ENCODE measurements at places on chromosomes 6 and 20.

- no peak for DNase-seq
These were observed 40.4 kb upstream of the MCUR1 start for GRCh38 chr6:13854716-13855250.

- no peak for DNase-seq
These were observed 77.3 kb downstream of the LAMA4 start for GRCh38 chr6:112177092-112177491.

GRCh38 chr6:43097502-43097901 is 21.4 kb downstream of the PTK7 start:
- DNase-seq: no peak

DNA sequence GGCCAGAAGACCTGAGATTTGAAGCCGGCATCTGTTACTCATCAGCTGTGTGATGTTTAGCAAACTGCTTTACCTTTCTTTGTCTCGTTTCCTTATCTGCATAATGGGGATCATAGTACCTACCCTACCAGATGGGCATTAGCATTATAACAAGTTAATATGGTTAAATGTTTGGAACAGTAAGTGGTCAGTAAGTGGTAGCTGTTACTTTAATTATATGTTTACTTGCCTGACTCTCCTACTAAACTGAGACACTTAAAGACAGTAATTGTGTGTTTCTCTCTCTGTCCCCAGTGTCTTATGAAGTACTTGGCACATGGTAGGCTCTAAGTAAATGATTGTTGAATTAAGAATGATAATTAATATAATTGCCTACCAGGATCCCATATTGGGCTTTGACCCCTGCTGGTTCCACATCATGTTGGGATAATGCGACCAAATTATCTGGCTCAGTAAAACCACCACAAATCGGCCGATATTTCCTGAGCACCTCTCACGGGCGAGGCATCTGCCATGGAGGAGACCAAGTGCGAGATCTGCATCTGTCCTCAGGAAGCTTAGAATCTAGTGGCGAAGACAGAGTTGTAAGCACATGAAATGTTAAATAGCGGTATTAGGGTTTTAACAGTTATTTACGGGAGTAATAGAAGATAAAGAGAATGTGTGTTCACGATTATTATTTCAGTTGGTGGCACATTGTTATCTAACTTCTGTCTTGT is 31.4 kb downstream of the PTK7 start:
- no peak for DNase-seq

GRCh38 chr6:126086560-126086959 is 100.2 kb downstream of the TRMT11 start:
- DNase-seq: no peak

- DNase-seq: peak; percentile 64
These were observed 6.0 kb upstream of the HMGN3 start for GRCh38 chr6:79240509-79240908.

DNA sequence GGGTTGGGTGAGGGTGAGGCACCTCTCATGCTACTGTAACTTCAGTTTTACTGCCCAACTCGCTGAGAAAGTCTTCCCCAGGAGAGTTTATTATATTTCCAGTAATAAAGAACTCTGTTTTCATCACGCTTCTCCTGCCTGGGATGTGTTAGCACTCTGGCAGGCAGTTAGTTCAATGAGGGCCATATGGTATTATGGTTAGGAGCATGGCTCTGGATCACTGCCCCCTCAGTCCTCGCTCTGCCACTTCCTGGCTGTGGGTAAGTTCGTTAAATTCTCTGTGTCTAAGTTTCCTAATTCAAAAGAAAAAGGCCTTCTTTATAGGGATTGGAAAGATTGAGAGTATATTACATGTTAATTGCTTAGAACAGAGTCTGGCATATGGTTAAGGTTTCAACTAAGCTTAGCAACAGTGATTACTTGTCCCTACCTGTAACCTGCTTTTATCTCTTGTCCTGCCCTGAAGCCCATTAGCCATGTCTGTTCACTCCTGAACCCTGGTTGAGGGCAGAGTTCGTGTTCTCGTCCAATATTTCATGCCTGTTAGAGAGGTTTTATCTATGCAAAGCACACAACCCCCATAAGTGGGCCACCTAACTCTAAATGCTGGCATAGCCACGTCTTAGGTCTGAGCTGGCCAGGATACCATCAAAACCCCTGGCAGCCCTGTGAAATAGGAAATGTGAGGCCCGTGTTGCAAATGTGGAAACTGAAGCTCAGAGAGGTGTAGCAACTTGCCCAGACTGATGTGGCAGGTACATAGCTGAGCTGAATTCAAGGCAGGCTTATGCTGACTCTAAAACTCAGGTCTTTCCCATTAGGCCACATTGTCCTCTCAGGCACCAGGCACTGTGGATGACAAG is 342.5 kb upstream of the JARID2 start:
- no peak for DNase-seq

- peak; percentile 32 for DNase-seq
These were observed 53.7 kb downstream of the E2F3 start for GRCh38 chr6:20455251-20455940.

DNA sequence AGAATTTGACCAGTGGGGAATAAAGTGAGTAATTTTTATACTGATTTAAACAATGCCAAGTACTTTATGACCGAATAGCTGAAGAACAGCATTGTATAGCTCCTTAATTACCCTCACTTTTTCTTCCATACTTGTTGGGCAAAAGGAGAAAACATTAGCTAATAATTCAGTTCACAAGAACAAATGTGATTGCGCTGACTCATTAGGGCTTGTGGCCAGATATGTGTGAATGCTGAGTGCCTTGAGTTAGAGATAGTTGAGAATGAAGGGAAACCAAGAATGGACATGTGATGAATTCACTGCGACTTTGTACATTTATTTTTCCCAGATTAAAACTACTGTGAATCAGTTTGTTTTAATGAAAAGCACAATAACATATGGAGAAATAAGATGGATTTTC is 669.4 kb downstream of the TFAP2A start:
- DNase-seq: no peak

Data from cardiac fibroblast (primary cell).